ENCODE measurements at places on chromosomes 6 and 20.

DNA sequence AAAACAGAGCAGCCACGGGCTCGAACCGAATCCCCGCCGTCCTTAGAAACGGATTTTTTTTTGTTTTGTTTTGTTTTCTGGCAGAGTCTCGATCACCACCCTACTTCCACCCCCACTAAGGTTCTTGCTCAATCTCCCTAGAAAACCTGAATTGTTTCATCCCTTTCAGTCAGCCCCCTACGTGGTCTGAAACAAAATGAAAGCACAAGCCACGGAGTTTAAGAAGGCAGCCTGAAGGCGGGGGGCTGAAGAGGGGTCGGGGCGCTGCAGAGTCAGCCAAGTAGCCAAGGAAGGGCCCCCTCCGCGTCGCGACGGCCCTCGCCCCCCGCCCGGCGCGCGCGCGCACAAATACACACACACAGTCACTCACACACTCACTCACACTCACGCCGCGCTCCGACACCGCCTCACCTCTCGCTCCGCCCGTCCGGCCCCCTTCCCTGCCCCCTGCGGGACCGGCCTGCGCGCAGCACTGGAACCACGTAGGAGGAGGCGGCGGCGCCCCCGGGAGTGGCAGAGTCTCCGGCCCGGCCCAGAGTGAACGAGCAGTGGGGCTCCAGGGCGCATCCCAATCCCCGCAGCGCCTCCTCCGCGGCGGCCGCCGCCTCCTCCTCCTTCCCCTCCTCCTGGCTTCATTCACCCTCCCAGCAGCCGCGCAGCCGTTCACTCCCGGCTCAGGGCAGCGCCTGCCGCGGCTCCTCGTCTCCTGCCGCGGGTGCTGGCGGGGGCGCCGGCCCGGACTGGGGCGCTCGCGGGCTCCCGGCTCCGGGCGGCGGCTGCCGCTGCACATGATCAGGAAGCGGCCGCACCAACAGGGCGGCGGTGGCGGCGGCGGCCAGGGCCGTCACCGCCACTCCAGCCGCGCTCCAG is 1.4 kb downstream of the ATXN1 start:
- DNase-seq: no peak

DNA sequence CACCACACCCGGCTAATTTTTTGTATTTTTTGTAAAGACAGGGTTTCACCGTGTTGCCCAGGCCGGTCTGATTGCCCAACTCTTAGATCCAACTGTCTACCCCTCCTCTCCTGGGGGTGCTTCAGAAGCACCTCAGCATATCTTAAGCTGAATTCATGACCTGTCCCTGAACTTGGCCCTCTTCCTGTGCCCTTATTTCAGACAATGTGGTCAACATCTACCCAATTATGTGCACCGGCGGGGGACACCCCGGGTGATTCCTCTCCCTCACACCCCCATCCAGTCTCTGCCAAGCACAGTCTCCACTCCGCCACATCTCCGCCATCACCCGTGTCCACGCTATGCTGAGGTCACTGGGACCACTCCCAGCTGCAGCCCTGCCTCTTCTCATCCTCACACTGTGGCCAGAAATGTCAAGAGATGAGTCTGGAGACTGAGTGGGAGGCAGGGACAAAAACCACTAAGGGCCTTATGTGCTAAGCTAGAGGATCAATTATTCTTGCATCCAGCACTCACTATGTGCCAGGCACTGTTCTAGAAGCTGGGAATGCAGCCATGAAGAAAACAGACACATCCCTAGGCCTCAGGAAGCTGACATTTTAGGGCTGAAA is 111.9 kb downstream of the ARMC2 start:
- DNase-seq: no peak

GRCh38 chr20:53857723-53858236 is 212.6 kb downstream of the BCAS1 start:
- no peak for DNase-seq

- no peak for DNase-seq
Measured at GRCh38 chr20:23007886-23008655, 27.0 kb upstream of the SSTR4 start.

GRCh38 chr6:149147938-149148718 is 169.4 kb upstream of the TAB2 start:
- DNase-seq: no peak

- no peak for DNase-seq
Measured at GRCh38 chr6:118659513-118660217, 8.3 kb upstream of the CEP85L start.

DNA sequence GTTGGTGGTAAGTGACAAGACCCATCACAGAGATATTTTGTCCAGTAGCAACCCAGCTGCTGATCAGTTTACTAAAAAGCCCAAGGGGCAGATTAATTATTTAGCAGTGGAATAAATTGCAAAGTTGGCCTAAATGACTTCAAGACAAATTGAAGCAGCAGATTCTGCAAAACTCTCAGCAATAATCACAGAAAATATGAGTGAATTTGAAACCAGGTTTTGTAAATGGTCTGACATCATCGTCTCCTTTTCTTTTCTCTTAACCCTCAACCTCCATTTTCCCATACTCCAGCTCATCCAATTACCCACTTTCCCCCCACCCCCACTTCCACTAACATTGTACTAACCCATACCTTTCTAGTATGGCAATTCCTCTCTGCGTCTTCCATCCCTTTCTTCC is 11.3 kb upstream of the PTPRK start:
- DNase-seq: no peak

- DNase-seq: no peak
Measured at GRCh38 chr6:170505306-170505705, 47.8 kb downstream of the PSMB1 start.

DNA sequence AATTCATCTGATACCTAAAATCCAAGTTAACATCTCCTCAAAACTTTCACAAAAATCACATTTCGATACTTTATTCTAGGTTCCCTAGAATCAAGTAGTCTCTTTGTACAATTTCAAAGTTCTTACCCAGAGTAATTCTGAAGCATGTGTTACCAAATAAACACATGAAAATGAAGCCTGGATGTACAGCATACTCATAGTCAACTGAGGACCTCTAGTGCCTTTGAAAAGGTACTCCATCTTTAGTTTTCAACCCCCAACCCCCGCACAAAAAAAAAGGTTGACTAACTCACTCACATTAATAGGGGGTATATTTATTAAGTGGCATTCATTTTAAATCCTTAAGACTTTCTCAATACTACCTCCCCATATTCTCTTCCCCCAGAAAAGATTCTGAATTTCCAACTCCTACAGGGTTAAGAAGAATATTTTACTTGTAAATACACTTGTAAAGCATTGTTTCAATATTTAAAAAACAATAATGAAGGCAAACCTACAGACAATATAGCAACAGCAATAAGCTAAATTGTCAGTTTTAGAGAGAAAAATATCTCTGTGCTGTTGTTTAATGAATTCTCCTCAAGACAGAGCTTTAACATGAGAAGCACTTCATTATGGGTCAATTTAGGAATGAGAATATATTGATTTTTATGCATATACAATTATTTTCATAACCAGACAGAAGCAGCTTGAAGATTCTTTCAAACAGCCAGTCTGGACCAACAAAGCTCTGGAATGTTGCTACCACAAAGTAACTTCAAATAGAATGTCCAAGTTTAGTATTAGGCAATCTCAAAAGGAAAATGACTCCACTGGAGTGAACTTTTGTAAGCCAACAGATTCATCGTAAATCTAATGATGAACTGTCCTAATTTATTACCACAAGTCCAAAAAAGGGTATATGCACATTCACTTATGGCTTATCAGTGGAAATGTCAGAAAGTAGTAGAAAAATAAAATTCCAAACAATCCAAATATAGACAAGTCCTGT is 3.3 kb downstream of the PLN start:
- DNase-seq: no peak

GRCh38 chr6:95243053-95243452 is 334.3 kb upstream of the MANEA start:
- DNase-seq: no peak

- no peak for DNase-seq
Measured at GRCh38 chr20:6439737-6440442, 317.1 kb upstream of the FERMT1 start.

DNA sequence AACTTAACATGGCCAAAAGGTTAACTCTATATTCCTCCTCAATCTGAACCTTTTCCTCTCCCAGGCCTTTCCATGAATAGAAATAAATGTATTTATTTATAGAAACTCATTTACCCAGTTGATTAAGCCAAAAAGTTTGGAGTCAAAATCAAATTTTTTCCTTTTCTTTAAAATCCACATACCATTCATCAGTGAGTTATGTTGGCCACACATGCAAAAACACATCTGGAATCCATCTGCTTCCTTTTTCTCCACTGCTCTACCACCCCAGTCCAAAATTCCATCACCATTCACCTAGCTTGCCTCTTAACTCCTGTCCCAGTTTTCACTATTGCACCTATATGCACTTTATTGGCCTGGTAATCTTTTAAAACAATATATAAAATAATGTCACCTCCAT is 62.4 kb upstream of the TMEM200A start:
- DNase-seq: no peak

- DNase-seq: no peak
Measured at GRCh38 chr6:47165918-47166317, 123.8 kb upstream of the ADGRF1 start.

- no peak for DNase-seq
Measured at GRCh38 chr20:53001498-53002301, 29.5 kb downstream of the TSHZ2 start.

- no peak for DNase-seq
Measured at GRCh38 chr6:43943099-43943766, 173.2 kb downstream of the VEGFA start.

GRCh38 chr6:5506597-5506996 is 245.3 kb downstream of the FARS2 start:
- no peak for DNase-seq

- DNase-seq: no peak
Measured at GRCh38 chr20:49616154-49617007, 48.4 kb upstream of the PTGIS start.

DNA sequence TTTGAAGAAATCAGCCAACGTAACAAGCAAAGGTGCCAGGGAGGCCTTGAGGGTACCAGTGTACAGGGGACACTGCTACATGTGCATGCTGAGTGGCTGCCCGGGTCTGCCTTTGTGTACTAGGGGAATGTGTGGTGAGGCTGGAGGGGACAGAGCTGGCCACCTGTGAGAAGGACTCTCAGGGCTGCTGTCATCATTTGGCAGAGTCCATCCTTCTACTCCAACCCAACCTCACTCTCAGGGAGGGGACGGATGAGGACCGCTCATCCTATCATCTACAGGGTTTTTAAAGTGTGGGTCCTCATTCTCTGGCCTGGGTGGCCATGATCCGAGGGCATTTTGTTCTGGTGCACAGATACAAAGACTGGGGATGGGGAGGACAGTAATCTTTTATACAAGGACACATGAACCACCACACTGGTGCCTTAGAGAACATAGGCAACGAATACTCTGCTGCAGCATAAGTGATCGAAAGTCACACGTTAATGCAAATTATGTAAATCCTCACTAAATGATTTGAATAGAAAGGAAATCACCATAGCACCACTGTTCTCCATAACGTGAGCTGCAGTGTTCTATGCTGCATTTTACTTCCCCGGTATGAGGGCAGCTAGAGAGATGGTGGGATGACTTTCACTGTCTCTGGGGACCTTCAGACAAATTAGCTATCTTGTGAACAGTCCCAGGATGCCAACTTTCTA is 181.4 kb downstream of the GMPR start:
- DNase-seq: no peak

GRCh38 chr6:115594891-115595290 is 465.8 kb downstream of the FRK start:
- no peak for DNase-seq

GRCh38 chr6:89208551-89208950 is 8.6 kb downstream of the GABRR1 start:
- DNase-seq: no peak

DNA sequence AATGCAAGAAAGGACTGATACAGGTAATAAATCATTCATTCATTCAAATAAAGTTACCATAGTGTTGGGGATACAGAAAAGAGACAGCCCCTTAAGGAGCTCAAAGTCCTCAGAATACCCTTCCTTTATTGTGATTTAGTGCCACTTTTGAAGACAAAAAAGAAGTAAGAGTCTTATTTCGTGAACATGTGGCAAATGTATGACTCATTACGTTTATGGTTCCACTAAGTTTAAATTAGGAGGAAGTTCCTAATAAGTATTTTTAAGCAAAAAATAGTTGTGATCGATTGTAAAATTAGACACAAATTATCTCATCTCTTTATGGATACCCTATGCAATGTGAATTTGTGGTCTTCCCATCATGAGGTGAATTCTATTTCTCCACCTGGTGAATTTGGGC is 38.5 kb upstream of the GCLC start:
- no peak for DNase-seq

- DNase-seq: no peak
Measured at GRCh38 chr20:57445298-57445697, 54.1 kb downstream of the RBM38 start.

- no peak for DNase-seq
Measured at GRCh38 chr20:23668477-23668951, 20.3 kb downstream of the CST4 start.

DNA sequence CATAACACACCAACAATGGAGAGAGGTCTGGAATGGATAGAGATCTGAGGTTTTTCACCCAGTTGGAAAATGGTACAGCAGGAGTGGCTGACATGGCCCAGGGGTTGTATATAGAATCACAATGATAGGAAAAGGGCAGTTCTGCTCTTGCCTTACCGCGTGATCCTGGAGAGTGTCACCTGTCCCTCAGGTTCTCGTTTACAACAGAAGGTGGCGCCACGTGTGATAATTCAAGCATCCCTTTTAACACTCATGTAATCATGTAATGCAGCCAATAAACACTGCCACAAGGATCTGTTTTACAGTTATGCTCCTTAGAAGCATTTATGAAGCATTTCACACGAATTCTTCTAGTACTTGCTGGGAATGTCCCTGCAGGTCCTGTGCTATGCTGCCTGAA is 12.9 kb upstream of the WFDC2 start:
- DNase-seq: no peak

DNA sequence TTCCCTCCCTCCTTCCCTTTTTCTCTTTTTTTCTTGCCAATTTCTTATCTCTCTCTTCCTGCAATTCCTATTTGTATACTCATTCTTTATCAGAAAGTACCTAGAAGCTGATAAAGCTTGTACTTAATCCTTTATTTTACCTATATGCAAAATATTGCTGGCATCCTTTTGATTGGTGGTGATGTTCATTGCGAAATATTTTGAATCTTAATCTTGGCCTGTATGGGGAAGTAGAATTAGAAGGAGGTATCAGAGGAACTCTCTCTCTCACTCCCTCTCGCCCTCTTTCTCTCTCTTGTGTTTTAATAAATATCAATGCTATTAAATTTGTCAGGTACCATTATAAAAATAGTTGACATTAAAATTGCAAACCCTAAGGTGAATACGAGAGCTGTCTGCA is 52.8 kb downstream of the UST start:
- no peak for DNase-seq

DNA sequence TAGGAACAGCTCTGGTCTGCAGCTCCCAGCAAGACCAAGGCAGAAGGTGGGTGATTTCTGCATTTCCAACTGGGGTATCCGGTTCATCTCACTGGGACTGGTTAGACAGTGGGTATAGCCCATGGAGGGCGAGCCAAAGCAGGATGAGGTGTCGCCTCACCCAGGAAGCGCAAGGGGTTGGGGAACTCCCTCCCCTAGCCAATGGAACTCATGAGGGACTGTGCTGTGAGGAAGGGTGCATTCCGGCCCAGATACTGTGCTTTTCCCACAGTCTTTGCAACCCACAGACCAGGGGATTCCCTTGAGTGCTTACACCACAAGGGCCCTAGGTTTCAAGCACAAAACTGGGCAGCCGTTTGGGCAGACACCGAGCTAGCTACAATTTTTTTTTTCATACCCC is 21.8 kb downstream of the HDDC2 start:
- DNase-seq: no peak

- DNase-seq: no peak
Measured at GRCh38 chr20:52179331-52180179, 12.0 kb downstream of the ZFP64 start.

Data from right renal pelvis (tissue), 4 donors.